ENCODE measurements at places on chromosomes 12 and 14. TPM values are rescaled to one million over a fixed set of nuclear protein-coding genes. Genes with fewer than 3 reads are reported as not detected.

GRCh38 chr12:92600052-92600451 lies 102.7 kb upstream of the PLEKHG7 start:
- DNase-seq = no peak

DNA sequence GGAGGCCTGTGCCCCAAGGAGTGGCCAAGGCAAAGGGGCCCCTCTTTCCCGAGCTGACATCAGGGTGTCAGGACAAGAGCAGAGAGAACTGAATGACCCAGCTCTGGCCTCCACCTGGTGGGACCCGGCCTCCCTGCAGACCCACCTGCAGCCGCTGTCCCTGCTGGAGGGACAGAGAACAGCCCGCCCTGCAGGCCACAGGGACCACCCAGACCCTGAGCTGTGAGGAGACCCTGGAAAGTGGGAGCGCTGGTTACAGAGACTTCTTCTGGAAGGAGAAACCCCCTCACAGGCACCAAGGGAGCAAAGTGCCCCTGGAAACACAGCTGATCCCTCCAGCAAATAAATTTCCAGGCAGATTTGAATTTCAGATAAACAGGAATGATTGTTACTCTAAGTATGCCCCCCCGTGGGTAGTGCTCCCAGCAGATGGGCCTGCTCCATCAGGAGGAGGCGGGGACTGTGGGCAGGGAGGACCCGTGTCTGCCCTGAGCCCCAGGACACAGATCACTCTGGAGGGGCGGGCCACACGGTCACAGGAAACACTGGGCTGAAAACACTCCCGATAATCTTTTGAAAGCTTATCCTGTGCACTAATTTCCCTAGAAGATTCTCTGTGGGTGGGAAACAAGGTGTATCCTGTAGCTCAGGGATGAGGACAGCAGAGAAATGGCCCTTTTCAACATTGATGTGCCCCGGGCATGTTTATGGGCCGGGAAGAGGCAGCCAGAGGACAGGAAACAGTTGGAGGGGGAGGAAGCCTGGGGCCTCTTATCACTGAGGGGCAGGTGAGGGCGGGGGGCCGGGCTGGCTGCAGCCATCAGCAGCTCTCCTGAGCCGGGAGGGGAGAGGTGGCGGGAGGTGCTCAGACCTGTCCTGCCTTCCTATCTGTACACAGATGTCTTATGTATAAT lies 276.0 kb downstream of the ADGRD1 start:
- DNase-seq = no peak

DNA sequence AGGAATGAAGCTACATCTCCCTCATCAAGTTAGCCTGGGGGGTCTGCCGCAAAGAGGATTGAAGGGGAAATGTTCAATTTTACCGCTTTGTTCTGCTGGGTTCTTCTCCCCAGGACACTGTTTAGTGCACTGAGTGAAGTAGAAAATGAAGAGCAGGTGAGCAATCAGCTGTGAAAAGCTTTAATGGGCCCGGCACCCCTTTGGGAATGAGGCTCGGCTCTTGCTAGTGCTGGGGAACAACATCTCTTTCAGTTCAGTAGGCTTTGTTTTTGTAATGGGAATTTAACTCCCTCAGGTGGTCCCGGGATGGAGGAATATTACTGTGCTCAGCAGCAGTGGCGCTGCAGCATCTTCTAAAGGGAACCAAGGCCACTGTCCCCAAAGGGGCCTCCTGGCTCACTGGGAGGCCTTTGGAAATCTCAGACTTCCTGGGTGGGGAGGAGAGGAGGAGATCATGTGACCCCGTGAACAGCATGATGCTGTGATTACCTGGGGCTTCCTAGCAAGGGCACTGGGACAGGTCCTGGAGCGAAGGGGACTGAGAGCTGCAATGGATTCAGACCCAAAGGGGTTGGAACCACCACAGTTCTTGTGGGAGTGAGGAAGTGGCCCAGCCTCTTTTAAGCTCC lies 85.2 kb upstream of the MAX start:
- no peak for DNase-seq

DNA sequence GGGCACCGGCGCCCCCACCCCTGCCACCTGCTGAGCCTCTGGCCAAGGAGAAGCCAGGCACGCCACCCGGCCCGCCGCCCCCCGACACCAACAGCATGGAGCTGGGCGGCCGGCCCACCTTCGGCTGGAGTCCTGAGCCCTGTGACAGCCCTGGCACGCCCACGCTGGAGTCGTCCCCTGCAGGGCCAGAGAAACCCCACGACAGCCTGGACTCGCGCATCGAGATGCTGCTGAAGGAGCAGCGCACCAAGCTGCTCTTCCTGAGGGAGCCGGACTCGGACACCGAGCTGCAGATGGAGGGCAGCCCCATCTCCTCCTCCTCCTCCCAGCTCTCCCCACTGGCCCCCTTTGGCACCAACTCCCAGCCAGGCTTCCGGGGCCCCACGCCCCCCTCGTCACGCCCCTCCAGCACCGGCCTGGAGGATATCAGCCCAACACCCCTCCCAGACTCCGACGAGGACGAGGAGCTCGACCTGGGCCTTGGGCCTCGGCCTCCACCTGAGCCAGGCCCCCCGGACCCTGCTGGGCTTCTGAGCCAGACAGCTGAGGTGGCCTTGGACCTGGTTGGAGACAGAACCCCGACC lies 6.5 kb downstream of the SETD1B start:
- no peak for DNase-seq

DNA sequence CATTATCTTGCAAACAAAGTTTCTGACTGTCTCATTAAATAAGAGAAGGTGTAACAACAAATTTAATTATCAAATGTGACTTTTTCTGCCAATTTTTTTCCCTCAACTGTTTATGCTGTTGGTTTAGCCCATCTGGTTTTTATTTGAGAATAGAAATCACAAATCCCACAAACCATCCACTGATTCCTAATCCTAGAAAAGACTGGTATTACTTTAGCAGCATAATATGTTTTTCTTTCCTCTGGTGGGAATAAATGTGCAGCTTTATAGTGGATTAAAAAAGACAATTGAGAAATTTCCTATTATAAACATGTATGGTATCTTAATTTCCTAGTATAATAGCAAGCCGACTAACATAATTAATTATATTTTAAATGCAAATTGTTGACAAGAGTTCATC lies 257.9 kb upstream of the FOXN3 start:
- no peak for DNase-seq

- DNase-seq = peak; percentile 78
Measured at GRCh38 chr12:153080-153746, 60.7 kb downstream of the SLC6A12 start.

- no peak for DNase-seq
Measured at GRCh38 chr12:62409068-62409467, 57.6 kb upstream of the MON2 start.

DNA sequence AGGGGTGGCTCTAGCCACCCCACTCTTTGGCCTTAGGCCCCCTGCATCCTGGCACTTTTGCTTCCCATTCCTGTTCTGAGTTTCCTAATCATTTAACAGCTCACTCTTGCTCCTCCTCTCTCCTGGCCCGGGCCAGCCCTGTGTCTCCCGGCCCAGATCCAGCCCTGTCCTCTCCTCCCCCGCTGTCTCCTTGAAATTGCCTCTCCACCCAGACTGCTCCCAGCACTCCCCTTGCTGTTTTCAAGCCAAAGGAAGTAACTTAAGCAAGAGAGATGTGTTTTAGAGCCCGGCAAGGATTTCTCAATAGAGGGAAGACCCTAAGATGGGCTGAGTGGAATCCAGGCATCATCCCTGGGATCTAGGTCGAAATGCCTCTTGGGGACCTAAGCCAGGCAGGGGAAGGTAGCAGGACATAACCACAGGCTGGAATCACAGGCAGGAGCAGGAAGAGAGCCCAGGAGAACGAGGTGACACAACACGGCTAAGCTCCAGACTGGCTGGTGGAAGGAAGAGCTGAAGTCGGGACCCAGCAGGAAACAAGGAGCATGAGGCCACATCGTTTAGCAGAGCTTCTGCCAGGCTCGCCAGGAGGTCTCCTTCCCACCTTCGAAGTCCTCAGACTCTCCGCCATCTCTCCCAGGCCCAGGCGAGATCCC lies 2.0 kb upstream of the LRP1-AS start:
- no peak for DNase-seq

- no peak for DNase-seq
Measured at GRCh38 chr12:67826148-67826547, 163.1 kb upstream of the IFNG-AS1 start.

- no peak for DNase-seq
Measured at GRCh38 chr12:3728686-3729085, 24.2 kb downstream of the CRACR2A start.

DNA sequence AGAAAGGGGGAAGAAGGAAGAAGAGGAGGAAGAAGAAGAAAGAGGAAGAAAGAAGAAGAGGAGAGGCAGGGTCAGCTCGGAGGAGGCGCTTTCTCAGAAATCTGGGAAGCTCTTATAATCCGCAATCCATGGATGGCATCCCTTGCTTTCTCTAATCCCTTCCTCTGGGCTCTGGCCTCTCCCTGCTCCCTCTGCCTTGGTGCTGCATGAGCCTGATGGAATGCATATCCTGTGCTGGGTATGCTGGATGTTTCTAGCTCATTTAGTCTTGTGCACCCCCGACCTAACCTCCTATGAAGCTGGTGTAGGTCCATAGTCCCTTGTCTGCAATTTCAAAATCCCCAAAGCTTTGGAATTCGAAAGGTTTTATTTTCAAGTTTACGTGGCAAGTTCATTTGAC lies 94.2 kb upstream of the MYL2 start:
- DNase-seq = no peak

DNA sequence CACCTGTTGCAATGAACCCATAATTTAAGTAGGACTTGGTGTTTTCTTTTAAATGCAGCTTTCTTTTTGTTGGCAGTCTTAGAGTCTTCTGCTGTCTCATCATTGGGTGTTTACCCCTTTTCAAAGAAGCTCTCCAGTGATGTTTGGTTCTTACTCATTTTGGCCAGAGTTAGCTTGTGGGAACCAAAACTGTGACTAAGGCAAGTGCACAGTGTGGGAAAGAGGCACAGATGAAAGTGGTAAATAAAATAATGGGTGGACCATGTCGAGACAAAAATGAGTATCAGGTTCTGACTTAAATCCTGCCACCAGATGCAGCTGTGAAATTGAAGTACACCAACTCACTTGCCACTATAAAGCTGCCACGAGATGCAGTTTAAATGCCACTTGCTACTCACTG lies 615.4 kb upstream of the MIS18BP1 start:
- no peak for DNase-seq

DNA sequence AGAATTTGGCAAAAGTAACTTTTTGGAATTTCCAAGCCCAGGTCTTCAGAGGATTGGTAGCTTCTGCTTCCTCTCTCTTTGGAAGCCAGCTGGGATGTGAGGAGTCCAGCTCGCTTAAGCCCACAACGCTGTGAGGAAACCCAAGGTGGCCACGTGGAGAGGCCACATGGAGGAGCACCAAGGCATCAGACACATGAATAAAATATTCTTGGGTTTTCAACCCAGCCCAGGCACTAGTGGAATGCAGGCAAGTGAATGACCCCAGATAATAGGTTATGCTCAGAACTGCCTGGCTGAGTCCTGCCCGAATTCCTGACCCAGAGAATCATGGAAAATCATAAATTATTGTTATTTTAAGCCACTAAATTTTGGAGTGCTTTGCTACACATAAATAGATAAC lies 119.7 kb upstream of the PARP11 start:
- DNase-seq = no peak

DNA sequence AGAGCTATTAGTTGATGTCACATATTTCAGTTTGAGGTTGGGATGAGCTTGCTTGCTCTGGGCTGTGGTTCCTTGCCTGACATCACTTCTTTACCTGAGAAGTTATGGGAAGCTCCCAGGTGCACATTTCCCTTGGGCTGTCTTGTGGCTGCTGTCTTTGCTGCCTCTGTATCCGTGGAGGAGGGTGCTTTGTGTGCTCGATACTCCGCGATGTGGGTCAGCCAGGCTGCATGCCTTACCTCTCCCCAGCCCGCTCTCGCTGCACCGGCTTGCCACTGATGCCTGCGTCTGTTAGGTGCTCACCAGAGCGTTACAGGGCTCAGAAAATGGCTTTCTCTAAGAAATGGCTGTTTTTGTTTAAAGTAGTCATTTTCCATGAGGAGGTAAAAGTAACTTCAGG lies 19.6 kb downstream of the PELI2 start:
- DNase-seq = no peak

GRCh38 chr12:5521456-5522325 lies 89.8 kb downstream of the NTF3 start:
- DNase-seq = no peak

DNA sequence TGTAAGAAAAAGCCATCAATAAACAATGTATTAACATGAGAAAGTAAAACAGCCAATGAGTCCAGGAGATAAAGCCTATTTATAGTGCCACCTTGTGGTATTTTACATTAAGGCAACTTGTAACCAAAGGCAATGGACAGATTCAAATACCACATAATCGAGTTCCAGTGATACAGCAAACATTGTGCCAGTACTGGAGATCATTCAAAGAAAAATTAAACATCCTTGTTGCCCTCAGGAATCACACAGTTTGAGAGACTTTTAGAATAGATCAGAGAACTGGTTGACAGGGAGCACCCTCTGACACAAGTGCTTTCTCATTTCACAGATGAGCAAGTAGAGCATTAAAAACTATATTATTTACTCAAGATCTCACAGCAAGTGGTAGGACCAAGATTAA lies 98.1 kb downstream of the DDHD1 start:
- DNase-seq = no peak

DNA sequence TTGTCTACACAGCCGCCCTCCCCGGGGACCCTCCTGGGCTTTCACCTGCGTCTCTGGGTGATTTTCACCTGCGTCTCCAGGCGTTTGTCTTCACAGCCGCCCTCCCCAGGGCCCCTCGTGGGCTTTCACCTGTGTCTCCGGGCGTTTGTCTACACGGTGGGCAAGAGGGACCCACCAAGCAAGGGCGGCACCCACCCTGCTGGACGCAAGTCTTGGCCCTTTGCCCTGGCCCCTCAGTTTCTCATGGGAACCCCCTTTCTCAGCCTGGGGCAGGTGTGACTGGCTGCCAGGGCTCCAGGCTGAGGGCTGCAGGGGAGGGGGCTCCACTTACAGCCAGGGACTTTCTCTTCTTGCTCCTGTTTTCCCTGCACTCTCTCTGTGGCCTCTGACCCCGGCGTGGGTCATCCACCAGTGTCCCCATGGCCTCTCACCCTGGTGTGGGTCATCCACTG lies 68.6 kb upstream of the GALNT9 start:
- DNase-seq = no peak

GRCh38 chr14:74434294-74434693 lies 8.3 kb upstream of the SYNDIG1L start:
- DNase-seq = no peak

- no peak for DNase-seq
Measured at GRCh38 chr12:128830505-128830893, 6.7 kb upstream of the SLC15A4 start.

GRCh38 chr14:60317609-60318008 lies 68.6 kb downstream of the PPM1A start:
- no peak for DNase-seq

- no peak for DNase-seq
Measured at GRCh38 chr12:119749666-119750065, 81.7 kb downstream of the PRKAB1 start.

VIPAS39 gene
- total RNA-seq = 33.7 TPM

TGM1 gene
- 5.8 TPM for total RNA-seq

USP44 gene
- 13.3 TPM for total RNA-seq

MYO1H gene
- total RNA-seq = 0.51 TPM

SLC38A4 gene
- total RNA-seq = 9.4 TPM

SLC25A47 gene
- not detected for total RNA-seq

OR11H6 gene
- not detected for total RNA-seq

TDG gene
- 61.9 TPM for total RNA-seq

NUDT14 gene
- total RNA-seq = 66.6 TPM

FLVCR2 gene
- total RNA-seq = 6.3 TPM

NXPH4 gene
- total RNA-seq = 2.0 TPM
